ENCODE measurements at places on chromosomes 5 and 9.

- DNase-seq: no peak
These were observed 126.5 kb upstream of the MAST4 start for GRCh38 chr5:66469684-66470083.

- DNase-seq: no peak
These were observed 419.5 kb upstream of the TLE4 start for GRCh38 chr9:79152306-79152705.

- DNase-seq: no peak
These were observed 26.2 kb upstream of the HMCN2 start for GRCh38 chr9:130239363-130239695.

DNA sequence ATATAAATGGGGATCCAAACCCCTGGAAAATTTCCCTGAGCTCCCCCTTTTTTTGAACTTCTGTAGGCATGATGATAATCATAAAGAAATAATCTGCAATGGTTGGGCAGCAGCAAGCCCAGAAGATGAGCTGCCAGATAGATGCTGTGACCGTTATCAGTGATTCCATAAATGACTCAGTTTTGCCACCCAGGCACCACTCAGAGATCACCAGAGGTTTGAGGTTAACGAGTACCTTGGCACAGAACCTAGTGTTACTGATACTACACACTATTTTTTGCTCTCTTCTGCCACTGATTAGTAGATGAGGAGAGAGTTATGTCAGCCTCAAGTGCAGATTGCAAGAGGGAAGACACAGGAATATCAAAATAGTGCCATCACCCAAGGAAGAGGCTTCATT is 199.3 kb upstream of the PTGER4 start:
- peak; percentile 47 for DNase-seq

DNA sequence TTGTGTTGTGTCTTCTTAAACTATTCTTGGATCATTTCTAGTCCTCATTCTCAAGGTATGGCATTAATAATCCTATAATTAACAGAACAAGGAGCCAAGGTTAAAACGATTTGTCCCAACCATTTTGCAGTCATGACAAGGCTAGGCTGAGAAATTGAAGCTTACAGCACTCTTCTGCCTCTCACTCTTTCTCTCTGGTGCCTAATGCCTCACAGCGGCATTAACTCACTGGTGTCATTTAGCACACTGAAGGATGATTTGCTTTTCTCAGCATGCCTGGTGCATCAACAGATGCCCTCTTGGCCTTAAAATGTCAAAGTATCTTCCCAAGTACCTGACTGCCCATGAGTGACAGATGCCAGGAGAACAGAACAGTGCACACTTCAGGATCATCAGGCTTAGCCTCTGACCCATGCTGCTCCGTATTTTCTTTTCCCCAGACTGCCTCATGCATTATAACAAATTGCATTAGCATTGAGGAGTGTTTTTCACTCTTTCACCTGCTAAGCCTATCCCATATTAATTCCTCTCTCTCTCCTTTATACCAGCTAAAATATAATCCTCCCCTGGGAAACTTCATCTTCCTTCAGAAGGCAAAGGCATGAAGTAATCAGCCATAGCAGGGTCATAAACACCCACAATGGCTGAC is 61.1 kb upstream of the SV2C start:
- DNase-seq: no peak

- DNase-seq: peak; percentile 36
These were observed 72.2 kb upstream of the FAM169A start for GRCh38 chr5:74938250-74938933.

- DNase-seq: no peak
These were observed 8.4 kb downstream of the NDUFS4 start for GRCh38 chr5:53568871-53569270.

DNA sequence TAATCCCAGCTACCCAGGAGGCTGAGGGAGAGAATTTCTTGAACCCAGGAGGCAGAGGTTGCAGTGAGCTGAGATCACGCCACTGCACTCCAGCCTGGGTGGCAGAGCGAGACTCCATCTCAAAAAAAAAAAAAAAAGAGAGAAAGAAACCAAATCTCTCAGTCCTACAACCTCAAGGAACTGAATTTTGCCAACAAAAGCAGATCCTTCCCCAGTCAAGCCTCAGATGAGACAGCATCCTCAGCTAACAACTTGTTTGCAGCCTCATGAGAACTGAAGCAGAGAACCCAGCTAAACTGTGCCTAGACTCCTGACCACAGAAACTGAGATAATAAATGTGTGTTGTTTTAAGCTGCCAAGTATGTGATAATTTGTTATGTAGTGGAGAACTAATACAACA is 7.5 kb upstream of the IL6ST start:
- no peak for DNase-seq

GRCh38 chr9:126372716-126373115 is 46.1 kb downstream of the MVB12B start:
- no peak for DNase-seq

- no peak for DNase-seq
These were observed 273.7 kb downstream of the CETN3 start for GRCh38 chr5:90135779-90136378.

GRCh38 chr5:73373814-73374510 is 74.6 kb downstream of the FOXD1 start:
- DNase-seq: peak; percentile 70

Measured in NCI-H226 (cell line).